Esophagus muscularis mucosa (tissue), 4 donors: ENCODE measurements at places on chromosomes 1 and 21.

GRCh38 chr21:42671778-42672593, 18.6 kb downstream of the PDE9A start:
- DNase-seq = no peak

DNA sequence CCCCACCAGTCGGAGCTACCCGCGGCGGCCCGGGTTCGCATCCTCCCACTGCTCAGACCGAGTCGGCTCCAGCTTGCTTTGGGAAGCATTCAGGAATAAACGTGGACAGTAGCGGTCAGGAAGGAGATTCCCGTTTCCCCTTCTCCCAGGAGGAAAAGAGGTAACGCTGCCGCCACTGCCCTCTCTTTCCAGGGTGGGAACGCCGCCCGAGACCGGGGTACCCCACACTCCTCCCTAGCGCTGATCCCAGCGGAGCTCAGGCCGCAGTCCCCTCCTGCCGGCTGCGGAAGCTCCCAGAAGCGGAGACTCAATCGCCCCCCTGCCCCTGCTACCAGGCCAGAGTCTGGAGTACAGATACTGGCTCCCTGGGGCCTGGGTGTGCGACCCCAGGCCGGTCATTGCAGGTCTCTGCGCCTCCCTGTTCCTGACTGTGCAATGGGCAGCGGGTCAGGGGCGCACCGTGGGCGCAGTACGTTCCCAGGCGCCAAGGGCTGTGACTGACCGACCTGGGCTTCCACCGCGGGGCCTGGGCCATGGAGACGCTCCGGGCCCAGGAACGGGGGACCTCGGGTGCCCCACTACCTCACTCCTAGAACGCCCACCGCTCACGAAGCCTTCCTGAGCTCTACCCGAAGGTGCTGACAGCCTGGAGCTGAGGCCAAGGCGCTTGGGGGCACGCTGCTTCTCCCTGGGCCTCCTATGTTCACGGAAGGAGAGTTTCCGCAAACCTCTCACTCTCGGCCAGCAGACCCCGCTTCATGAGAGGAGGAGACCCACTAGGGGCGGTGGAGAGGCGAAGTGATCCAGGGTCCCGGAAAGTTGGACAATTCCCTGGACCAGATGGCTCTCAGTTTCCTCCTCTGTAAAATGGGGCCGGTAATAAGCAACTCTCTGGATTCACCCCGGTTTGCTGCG, 7.8 kb downstream of the DMRTA2 start:
- no peak for DNase-seq

- DNase-seq = no peak
Observed at GRCh38 chr1:87958716-87959115, 630.0 kb downstream of the LMO4 start.

- DNase-seq = no peak
Observed at GRCh38 chr1:185208626-185209180, 51.7 kb downstream of the SWT1 start.

- DNase-seq = no peak
Observed at GRCh38 chr1:236489710-236490377, 33.9 kb upstream of the LGALS8 start.

DNA sequence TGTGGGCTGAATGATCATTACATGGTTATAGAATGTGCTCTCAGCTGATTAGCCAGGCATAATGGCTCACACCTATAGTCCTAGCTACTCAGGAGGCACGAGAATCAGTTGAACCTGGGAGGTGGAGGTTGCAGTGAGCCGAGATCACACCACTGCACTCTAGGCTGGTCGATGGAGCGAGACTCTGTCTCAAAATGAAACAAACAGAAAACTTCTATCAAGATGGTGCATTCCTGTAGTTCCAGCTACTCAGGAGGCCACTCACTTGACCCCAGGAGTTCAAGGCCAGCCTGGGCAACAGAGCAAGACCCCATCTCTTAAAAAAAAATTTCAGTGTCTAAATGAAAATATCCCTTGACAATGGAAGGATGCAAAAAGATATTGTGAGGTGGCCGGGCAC, 10.9 kb downstream of the TIMM17A start:
- DNase-seq = no peak

DNA sequence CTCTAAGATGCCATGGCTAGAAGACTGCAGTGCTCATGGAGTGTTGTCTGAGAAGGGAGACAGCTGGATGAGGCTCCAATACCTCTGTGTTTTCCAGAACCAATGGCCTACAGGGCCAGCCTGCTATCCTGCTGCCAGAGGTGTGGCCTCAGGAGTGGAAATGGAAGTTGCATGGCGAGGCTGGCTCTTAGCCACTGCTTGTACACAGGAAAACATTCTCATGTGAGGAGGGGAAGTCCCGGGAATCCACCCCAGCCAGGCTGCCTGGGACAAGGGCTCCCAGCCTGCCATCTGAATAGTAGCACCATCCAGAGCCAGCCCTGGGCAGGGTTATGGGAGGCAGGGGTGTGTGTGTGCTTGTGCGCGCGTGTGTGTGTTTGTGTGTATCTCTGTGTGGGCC, 56.5 kb downstream of the SDC3 start:
- DNase-seq = no peak

- DNase-seq = no peak
Observed at GRCh38 chr1:41936107-41936506, 17.4 kb upstream of the HIVEP3 start.

- DNase-seq = no peak
Observed at GRCh38 chr1:30907481-30908315, 860 bp downstream of the SDC3 start.

- no peak for DNase-seq
Observed at GRCh38 chr1:56382929-56383328, 196.4 kb downstream of the PLPP3 start.

DNA sequence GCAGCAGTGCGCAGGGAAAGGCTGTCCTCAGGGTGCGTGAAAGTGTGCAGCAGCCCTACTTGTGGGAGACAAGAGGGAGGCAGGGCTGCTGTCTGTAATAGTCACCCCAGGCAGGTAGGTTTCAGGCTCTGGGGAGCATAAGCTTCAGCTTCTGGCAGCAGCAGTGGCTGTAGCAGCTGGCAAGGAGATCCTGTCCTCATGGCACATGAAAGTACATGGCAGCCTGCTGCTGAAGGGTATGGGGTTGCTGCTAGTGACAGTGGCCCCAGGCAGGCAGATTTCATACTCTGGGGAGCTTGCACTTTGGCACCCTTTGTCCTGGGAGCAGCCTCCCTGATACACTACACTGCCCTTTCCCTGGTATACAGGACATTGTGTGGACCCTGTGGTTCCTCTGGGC, 26.3 kb downstream of the KIAA0319L start:
- no peak for DNase-seq

GRCh38 chr1:211559222-211560010, 19.5 kb downstream of the SLC30A1 start:
- peak; percentile 81 for DNase-seq

DNA sequence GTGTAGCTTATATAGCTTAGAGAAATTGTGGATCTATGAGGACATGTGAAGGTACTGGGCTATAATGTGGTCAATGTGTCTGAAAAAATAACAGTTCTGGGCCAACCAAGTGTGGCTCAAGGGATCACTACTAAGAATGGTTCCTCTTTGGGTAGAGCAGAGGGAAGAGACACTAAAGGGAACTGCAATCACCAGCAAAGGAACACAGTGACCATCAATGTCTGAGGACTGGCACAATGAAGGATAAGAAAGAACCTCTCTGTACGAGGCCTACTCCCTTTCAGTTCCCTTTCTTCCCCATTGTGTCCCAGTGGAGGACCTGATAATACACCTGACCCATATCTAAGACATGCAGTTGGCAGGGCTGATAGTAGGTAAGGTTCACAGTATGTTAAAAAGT, 89.9 kb upstream of the JAK1 start:
- no peak for DNase-seq

DNA sequence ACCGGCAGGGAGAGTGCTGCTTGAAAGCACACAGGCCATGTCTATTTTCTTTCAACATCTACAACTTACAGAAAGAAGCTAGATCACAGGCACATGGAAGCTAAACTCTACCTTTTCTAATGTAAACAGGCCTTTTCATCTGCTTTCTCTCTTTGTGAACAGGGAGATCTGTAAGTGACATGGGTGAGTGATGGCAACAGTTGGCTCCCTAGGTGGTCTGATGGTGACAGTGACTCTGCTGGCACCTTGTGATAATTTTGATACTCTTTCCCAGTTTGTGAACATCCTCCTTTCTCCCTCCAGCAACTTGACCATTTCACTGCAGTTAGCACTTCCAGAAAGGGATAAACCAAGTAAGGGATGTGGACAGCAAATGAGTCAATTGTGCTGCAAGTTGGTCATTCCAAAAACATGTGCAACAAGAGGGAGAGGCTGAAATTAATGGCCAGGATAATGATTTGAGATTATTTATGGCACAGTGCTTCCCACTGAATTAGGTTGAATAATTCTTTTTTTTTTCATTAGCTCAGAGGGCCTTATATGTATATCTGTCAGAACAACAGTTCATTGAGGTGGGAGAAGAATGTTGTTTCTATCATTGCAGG, 89.5 kb downstream of the XCL2 start:
- peak; percentile 26 for DNase-seq

DNA sequence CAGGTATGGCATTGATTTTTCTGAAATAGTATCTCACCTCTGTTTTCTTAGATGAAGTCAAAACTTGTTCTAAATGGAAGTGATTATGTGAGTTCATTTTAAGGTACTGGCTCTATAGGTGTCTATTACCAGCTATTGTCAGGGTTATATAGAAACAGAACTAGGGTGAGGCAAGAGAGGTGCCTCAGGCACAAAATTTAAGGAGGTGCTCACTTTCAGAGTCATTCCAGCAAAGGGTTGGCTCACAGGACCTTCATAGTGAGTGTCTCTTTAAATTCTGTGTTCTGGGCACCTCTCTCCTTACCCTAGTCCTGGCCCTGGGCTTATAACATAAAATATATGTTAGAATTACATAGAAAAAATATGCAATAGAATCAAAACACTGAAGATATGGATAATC, 49.3 kb downstream of the KIAA0319L start:
- DNase-seq = no peak

DNA sequence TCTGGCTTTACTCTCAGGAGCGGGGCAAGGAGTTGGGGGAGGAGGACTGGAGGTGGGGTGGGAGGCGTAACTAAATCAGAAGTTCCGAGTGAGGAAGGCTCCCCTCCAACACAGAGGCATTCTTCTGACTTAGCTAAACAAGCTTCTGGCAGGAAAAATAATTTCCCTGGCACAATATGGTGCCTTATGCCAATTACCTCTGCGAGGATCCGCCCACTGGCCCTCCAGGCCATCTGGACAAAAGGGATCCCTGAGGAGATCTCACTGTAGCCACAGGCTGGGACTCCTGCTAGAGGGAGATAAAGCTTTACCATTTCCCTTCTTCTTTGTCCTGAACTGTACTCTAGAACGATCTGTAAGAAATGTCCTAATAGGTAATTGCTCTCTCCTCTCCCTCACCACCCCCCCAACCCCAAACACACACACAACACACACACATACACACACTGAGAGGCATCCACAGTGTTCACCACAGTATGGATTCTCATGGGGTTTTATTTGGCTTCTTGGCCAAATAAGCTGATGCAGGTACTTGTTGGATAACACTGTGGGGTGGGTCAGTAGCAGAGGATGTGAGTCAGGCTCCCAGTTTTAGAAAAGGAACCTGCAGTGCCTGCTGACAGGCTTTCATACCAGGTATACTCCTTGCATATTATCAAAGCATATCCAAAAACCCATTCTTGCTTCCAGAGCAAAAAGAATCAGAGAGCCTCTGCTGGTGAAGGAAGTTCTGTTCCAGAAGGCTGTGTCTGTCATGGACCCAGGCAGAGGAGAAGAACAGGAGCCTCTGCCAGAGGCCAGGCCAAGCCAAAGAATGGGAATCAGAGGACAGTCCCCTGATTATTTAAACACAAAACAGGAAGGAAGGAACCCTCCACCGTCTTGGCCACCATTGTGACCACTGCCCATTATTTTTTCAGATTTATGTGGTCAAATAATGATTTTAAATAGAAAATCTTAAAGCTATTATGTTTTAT, 169.1 kb downstream of the C1orf21 start:
- DNase-seq = no peak

DNA sequence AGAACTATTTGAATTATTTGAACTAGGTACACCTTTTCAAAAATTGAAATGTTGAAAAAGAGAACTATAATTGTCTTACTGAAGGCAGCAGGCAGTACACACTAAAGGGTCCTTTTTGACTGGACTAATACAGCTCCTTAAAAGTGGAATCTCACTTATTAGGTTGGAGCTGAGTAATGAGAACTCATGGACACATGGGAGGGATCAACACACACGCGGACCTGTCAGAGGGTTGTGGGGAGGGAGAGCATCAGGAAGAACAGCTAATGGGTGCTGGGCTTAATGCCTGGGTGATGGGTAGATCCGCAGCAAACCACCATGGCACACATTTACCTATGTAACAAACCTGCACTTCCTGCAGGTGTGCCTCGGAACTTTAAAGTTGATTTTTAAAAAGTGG, 145.0 kb downstream of the BRINP2 start:
- no peak for DNase-seq

DNA sequence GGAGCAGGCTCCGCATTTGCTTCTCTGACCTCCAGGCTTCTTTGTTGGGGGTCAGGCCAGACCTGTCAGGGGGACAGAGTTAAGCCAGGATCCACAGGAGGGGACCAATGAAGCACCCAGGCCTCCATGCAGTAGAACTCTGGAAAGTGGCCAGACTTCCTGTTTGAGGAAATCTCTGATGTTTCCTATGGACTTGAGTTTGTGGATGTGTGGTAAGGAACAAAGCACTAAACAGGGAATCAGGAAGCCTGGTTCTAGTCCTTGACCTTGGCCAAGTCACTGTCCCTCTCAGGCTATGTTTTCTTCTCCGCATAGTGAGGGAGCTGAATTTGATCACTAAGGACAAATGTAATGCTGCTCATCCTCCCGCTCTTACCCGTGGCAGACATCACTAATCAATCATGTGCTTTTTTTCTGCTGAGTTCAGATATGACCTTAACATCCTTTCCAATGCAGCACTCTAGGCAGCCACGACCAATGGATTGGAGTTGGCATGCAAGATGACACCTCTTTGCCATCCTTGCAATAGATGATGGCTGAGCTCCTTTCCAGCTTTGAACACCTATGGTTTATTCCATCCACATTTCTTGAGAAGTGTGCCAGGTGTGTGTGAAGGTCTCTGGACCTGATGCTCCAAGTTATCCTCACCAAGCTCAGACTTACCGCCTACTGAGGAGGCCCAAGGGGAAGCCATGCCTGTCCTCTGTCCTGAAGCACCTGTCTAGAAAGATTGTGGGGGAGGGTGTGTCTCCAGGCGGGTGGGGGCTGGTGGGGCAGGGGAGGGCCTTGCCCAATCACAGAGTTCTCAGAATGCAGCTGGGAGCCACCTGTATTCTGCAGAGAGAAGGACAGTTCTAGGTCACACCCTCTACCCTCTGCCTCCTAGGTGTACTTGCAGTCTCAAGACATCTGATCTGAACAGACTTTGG, 9.9 kb downstream of the SH2D2A start:
- DNase-seq = no peak

- no peak for DNase-seq
Observed at GRCh38 chr1:109466125-109466451, 258 bp upstream of the SYPL2 start.

DNA sequence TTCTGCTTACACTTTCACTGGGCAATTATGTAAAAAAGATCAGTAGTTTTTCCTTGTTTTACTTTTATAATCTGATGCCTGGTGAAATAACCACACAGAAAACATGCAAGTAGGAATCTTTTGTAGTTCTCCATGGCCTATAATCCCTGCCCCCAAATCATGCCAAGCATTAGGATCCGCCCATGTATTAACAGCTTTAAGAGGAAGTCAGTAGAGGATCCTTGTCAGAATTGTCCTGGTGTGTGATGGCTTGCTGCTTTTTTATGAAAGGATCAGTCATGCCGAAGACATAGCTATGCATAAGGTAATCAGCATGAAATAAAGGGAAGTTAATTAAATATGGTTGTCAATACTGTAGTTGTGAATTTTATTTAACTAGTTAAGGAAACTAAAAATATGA, 20.0 kb downstream of the ADGRL2 start:
- DNase-seq = no peak
